ENCODE measurements at places on chromosomes 5 and 9. TPM values are rescaled to one million over a fixed set of nuclear protein-coding genes. Genes with fewer than 3 reads are reported as not detected.
A peak's percentile ranks its signal among the peaks of the same experiment; 100 is the strongest.

DNA sequence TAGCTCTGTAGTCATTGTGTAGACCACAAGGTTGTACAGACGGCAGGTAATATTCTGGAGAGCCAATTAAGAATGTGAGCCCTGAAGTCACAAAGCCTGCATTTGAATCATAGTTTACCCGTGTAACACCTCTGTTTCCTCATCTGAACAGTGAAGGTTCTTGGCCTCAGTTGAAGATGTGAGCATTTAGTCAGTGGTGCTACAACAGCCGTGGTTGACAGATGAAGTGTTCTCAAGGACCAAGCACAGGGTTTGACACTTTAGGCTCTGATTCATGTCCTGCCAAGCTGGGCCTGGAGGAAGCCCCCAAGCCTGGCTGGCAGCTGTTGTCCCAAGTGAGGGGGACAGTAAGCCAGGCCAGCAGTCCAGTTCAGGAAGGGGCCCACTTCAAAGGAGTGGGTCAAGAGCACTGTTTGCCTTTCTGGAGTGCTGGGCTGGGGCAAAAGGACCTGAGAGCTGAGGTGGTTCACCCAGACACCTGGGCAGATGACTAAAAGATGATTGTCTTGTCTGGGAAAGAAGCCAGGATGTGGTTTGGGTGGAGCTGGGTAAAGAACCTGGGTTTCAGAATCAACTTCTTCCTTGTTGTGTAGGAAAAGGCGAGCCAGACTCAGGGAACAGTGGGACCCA lies 20.7 kb downstream of the FAXDC2 start:
- peak overlapping the region; percentile 14 for H3K4me3 ChIP-seq
- peaks cover 45% of the 10 kb centered on the region for H3K36me3 ChIP-seq
- H3K27ac ChIP-seq: peak overlapping the region; percentile 87

Gene GARIN3
- not detected for total RNA-seq

Gene CARTPT
- not detected for total RNA-seq

Gene NR2F1-AS1
- total RNA-seq: 3.2 TPM

DNA sequence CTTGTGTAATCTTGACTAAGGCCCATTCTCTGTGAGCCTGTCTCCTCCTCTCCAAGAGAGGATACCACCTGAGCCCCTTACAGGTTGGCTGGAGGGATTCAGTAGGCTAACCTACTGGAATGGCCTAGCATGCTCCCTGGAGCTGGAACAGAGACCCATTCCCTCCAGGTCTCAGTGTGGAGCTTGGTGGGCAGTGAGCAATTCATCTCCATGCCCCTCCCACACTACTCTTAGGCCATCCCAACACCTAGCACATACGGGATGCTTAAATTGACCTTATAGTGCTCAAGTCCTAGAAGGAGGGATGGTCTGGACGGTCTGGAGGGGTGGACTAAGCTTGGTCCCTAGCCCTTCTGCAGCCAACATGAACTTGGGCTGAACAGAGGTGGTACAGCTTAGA lies 75.6 kb downstream of the CRB2 start:
- no peaks in the 10 kb centered on the region for H3K4me1 ChIP-seq
- H3K27ac ChIP-seq: no peak overlapping the region
- peaks cover 21% of the 10 kb centered on the region for H3K36me3 ChIP-seq
- DNase-seq: no peak
- no peak overlapping the region for H3K4me3 ChIP-seq

Measured in MCF 10A (cell line).